HFFc6 (cell line): ENCODE measurements at places on chromosomes 1 and 21. TPM values are rescaled to one million over a fixed set of nuclear protein-coding genes. Genes with fewer than 3 reads are reported as not detected.
A peak's percentile ranks its signal among the peaks of the same experiment; 100 is the strongest.

- DNase-seq: no peak
Observed at GRCh38 chr1:230427094-230427876, 1.2 kb upstream of the PGBD5 start.

Gene LINGO4
- total RNA-seq: not detected in 3 replicates

Gene PRR9
- total RNA-seq: not detected in 3 replicates

Gene OR10K2
- not detected in 3 replicates for total RNA-seq

- peak; percentile 53 for DNase-seq
Observed at GRCh38 chr1:67372136-67372535, 58.1 kb downstream of the SERBP1 start.

GRCh38 chr1:224507771-224508523 is 73.3 kb upstream of the WDR26 start:
- DNase-seq: peak; percentile 24

Gene RGS4
- 32.3 and 50.3 TPM in 2 replicates for total RNA-seq

Gene CD1B
- not detected in 3 replicates for total RNA-seq

DNA sequence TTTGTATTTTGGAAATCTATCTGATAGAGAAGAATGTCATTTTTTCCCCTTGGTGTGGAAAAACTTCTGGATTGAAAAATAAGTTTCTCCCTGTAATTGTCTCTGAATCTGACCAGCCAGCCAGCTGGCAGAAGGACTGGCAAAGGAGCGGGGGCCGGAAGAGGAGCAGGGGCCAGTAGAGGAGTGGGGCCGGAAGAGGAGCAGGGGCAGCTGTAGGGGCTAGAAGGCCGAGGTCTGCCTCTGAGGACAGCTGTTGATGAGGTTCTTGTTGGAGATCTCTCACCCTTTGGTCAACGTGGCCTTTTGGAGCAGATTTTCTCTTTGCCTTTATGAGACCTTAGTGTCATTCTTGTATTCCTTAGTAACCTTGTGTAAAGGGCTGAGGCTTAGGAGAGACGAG is 121.8 kb downstream of the GALNT2 start:
- no peak for DNase-seq

Gene SUSD4
- total RNA-seq: 0.18 to 1.1 TPM (median 0.33 TPM) in 3 replicates

Gene LCE1F
- not detected in 3 replicates for total RNA-seq

DNA sequence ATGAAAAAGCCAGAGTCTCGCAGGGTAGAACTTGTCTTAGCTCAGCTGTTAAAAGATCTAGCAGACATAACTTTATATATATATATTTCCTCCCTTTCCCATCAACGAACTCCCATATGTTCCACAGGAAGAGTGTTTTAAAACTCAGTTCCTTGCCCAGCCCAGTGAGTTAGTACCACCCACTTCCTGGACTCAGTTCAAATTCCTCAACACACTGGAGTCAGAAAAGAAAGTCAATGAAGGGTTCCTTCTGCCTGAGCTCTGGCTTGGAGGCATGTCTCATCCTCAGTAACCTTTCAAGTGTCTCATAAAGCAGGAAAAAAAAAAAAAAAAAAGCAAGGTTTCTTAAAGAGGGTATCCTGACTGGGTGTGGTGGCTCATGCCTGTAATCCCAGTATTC is 15.6 kb downstream of the TPM3 start:
- peak; percentile 81 for DNase-seq

Gene PAQR6
- 0.43 to 0.58 TPM (median 0.45 TPM) in 3 replicates for total RNA-seq

- DNase-seq: no peak
Observed at GRCh38 chr1:244297087-244297486, 154.6 kb downstream of the ADSS2 start.

DNA sequence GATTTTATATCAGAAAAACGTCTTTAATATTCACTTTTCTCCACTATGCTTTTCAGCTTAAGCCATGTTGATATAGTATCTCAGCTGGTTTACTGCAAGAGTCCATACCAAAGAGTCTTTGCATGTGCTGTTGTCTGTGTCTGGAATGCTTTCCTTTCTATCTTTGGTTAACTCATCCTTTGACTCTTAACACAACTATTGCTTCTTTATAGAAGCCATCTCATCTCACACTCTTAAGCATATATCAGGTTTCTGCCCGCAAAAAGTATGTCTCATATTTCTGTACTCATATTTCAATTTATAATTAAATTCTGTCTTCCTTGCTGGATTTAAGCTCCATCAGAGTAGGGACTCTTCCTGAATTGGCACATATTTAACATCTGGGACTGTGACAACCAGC is 220.9 kb upstream of the KCNK2 start:
- DNase-seq: peak; percentile 41

Gene PCNX2
- total RNA-seq: 9.9 to 14.2 TPM (median 13.7 TPM) in 3 replicates

- no peak for DNase-seq
Observed at GRCh38 chr1:58608297-58608696, 31.2 kb upstream of the TACSTD2 start.

DNA sequence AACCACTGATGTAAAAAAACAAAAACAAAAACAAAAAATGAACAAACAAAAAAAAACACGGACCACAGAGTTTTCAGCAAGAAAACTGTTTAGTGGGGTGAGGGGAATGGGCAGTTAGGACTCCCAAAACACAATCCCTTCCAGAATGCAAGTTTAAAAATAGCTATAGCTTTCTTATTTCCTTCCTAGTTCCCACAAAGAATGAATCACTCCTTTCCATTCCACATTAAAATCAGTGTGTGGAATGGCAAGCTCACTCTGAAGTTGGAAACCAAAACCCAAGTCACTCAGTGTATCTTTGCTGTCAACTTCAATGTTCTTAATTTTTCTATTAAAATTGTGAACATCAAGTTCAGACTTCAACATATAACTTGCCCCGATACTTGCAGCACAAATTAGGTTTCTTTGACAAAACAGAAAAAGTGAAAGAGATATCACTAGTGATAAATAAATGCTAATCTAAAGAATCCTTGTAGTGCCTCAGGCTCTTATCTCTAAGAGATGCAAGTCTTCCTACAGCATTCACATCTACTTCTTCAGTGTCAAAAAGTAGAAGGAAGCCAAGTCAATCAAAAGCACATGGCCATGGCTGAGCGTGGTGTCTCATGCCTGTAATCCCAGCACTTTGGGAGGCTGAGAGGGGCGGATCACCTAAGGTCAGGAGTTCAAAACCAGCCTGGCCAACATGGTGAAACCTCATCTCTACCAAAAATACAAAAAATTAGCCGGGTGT is 45.5 kb downstream of the TOR3A start:
- DNase-seq: peak; percentile 60

Gene TTC39A
- total RNA-seq: 0.14 to 0.26 TPM (median 0.16 TPM) in 3 replicates

DNA sequence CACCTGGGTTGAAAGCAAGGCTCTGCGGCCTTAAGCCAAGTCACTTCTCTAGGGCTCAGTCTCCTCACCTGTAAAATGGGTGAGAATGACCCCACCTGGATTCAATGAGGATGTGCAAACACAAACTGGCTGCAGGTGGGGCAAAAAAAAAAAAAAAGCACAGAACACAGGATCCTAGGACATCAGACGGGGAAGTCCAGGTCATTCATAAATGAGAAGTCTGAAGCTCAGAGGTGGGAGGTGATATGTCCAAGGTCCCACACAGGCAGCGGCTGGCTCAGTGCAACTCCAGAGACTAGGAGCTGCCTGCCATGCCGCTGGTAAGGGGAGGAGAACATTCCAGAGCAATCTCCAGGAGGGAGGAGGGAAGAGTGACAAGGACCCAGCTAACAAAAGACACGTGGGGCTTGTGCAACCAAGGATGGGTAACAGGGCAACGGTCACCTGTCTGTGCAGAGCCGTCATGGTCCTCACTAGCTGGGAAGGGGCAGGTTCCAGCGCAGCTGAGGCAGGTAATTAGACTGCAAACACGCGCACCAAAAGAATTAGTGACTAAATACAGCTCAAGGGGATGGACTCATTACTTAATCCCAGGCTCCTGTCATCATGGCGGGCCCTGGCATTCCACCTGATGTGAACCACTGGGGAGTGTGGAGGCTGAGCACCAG is 19.5 kb downstream of the IFFO2 start:
- no peak for DNase-seq

Gene PALMD
- not detected in 3 replicates for total RNA-seq

Gene KRTAP21-2
- total RNA-seq: not detected in 3 replicates

DNA sequence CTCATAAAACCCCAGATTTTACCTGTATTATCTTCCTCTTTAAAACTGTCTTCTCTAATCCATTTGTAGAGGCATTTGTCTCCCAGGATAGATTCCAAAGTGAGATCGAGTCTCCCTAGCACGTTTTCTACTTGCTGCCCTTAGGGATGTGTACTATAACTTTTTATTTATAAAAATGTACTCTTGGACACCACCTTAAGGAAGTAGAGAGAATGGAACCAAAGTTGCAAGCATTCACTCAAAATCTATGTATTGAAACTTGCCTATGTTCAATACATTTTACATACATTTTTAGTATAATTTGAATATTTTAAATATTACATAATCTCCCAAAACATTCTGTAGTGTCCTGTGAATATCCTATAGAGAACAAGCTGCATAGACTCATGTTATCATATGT is 842 bp upstream of the SPRR2A start:
- no peak for DNase-seq

Gene CELA2B
- total RNA-seq: not detected in 3 replicates

Gene RGS13
- total RNA-seq: not detected in 3 replicates

Gene MPZ
- total RNA-seq: 0.36 to 0.69 TPM (median 0.57 TPM) in 3 replicates

DNA sequence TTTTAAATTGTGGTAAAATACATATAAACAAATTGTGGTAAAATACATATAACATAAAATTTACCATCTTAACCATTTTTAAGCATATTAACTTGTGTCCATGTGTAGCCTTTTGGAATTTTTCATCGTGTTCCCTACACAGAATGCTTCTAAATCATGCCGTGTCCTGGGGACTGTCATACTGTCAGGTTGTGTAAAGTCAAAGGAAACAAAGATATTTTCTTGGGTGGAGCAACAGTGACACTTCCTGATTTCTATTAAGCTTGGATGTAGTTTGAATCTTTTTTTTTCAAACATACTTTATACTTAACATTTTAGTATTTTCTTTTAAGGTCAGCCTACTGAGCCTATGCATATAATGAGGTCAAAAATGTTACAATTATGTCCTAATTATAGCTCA is 32.3 kb downstream of the DOP1B start:
- DNase-seq: no peak

DNA sequence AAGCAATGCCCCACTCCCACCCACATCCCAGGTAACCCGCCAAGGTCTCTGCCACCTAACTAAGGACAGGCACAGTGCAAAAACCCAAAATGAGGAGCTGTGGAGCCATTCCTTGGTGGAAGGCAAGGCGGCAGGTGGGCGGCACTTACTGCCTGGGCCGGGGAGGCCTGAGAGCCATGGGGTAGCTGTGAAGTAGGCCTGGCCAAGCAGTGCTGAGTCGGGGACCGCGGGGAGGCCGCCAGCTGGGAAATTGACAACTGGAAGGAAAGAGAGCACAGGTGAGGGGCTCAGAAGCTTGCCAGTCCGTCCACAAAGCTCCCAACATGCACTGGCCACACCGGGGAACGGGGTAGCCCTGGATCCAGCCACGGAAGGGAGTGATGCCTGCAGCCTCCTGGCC is 85.3 kb downstream of the NPHP4 start:
- no peak for DNase-seq

Gene KRTAP12-3
- not detected in 3 replicates for total RNA-seq

Gene SV2A
- 16.9 and 26.0 TPM in 2 replicates for total RNA-seq

GRCh38 chr1:14996133-14997050 is 157.2 kb upstream of the TMEM51 start:
- DNase-seq: peak; percentile 86

GRCh38 chr1:190320952-190321351 is 156.7 kb downstream of the BRINP3 start:
- no peak for DNase-seq

Gene CD2
- not detected in 2 replicates for total RNA-seq

DNA sequence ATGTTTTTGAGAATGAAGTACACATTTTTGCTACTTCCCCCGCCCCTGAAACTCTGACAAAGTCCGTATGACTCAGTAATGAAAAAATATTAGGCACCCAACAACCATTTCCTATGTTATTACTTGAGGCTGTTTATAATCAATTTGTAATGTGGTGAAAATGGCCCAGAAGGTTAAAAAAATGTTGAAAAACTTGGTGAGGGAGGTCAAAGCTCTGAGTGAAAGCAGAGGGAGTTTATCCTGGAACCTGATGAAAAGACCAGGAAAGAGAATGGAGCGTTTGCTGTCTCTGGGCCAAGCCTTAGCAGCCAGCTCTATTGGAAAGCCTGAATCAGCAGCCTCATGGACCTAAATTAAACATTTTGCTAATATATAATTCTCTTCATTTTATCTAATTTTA is 367.7 kb upstream of the NEGR1 start:
- DNase-seq: peak; percentile 12

Gene RXFP4
- total RNA-seq: not detected in 3 replicates

DNA sequence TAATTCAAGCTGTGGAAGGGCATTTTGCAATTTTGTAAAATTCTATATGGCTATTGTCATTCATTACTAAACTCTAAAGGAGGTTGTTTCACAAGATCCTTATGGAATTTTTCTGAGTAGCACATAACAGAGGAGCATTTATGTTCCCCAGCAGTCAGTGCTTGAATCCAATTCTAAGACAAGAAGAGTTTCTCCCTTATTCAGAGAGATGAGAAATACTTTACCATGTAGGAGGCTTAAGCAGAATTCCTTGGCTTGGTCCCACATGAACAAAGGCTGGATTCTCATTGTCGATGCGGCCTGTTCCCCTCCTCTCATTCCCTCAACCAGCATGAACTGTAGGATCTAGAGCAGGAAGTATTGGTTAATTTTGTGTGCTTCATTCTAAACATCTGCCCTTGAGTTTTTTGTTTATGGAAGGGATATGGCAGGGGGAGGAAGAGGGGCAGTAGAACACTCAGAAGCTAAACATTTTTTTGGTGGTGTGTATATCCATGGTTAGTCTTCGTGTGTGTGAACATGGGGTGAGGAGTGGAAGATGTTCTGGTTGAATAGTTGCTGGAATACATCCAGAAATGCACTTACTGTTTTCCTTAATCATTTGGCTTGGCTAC is 74.3 kb downstream of the LAMC1 start:
- DNase-seq: peak; percentile 47

DNA sequence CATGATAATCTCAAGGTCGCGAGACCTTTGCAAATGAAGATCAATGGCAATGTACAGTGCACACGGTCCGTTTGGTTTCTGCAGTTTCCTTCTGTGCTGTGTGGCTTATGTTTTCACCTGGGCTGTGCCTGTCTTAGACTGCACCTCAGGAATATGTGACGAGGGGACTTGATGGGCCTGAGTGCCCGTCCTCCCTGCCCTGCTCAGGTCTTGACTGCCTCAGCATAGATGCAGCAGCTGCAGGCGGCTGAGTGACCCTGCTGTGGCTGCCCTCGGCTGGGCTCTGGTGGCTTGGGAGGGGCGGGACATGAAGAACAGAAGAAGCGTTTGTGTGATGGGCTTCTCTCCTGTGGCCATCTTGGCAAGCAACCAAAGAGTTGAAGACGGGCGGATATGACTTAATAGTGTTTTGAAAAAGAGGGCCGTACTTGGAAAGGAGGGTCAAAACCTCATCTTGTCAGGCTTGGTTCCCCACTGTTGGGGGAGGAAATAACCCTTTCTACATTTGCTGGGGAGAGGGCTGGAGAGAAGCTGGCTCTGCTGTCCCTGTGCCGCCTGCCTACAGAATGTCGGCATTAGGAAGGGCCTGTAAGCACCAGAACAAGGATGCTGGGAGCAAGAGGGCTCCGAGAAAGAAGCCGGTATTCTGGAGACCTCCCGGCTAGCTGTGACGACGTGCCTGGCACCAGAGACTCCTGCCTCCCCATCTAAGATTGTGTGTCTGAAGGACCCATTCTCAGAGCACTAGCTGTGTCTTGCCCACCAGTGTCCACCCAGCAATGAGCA is 7.1 kb downstream of the MYBPHL start:
- no peak for DNase-seq

- no peak for DNase-seq
Observed at GRCh38 chr1:244041466-244042120, 9.5 kb upstream of the ZBTB18 start.

- no peak for DNase-seq
Observed at GRCh38 chr21:43277481-43278351, 108.9 kb downstream of the CRYAA start.
